ENCODE measurements at places on chromosomes 3 and 15.
A peak's percentile ranks its signal among the peaks of the same experiment; 100 is the strongest.

DNA sequence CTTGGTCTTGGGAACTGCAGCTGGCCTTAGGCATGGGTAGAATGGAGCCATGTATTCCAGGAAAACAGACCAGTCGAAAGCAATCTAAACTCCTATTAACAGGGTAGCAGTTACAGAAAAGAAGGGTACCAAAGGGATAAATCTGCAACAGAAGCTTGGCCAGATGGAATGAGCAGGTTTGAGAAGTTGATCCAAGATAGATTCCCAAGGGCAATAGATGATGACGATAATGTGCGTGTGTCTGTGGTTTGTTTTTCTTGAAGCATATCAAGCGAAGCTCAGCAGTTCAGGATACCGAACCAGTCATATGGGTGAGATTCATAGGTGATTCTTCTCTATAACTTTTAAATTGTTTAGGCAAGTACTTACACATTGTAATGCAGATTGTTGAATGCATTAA, 203.8 kb upstream of the SEMA6D start:
- no peak for DNase-seq

- DNase-seq = no peak
These were observed 6.6 kb upstream of the BTLA start for GRCh38 chr3:112505907-112506306.

DNA sequence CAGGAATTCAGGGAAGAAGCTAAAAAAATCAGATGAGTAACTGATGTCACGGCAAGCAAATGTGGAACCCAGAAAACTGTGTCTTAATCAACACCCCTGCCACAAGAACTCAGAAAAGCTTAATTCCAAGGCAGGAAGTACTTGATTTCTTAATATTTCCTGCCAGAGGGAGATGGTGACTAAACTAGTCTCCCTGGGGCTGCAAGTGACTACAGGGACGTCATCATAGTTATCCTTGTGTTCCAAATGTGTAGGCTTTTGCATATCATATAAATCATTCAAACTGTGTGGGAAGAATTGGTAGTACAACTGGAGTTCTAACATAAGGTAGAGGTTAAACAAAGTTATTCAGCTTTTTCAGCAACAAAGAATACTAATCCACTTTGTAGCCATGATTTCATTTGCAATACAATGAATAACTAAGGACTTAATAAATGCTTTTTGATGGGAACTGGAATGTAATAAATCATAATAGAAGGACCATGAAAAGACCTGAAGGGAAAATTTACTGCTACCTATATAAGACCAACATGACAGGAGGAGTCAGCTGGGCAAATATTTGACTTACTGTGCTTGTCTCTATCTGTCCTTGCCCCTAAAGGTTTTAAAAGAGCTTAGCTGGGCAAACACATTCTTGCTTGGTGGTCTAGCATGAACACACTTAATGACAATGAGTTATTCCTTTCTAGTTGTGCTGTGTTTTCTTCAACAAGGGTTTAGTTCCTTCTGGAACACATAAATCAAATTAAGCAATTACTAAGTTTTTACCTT, 76.0 kb upstream of the NECTIN3 start:
- DNase-seq = peak; percentile 84

GRCh38 chr3:89521328-89521727, 413.9 kb downstream of the EPHA3 start:
- no peak for DNase-seq

DNA sequence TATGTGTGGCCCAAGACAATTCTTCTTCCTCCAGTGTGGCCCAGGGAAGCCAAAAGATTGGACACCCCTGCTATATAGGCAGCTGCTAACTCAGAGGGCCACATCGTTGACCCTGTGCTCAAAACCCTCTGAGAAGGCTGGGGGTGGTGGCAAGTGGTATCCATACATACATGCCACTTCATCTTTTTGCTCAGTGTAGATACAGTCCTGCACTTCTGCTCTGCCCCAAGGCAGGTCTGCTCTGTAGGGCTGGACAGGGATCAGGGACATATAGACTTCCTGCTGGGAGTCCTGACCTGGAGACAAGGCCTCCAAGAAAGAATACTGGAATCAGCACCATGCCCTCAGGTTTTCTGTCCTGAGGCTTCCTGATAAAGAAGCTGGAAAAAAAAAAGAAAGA, 4.5 kb upstream of the HCN4 start:
- no peak for DNase-seq

DNA sequence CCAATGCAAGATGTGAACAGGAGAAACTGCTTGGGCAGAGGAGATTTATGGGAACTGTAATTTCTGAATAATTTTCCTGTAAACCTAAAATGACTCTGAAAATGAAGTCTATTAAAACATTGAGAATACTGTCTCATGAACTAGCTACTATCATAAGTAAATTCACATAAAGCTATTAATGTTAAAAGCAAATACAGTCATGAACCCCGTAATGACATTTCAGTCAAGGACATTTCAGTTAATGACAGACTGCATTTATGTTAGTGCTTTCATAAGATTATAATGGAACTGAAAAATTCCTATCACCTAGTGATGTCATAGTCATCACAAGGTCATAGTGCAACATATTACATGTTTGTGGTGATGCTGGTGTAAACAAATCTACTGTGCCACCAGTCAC, 17.2 kb downstream of the CBLB start:
- no peak for DNase-seq

DNA sequence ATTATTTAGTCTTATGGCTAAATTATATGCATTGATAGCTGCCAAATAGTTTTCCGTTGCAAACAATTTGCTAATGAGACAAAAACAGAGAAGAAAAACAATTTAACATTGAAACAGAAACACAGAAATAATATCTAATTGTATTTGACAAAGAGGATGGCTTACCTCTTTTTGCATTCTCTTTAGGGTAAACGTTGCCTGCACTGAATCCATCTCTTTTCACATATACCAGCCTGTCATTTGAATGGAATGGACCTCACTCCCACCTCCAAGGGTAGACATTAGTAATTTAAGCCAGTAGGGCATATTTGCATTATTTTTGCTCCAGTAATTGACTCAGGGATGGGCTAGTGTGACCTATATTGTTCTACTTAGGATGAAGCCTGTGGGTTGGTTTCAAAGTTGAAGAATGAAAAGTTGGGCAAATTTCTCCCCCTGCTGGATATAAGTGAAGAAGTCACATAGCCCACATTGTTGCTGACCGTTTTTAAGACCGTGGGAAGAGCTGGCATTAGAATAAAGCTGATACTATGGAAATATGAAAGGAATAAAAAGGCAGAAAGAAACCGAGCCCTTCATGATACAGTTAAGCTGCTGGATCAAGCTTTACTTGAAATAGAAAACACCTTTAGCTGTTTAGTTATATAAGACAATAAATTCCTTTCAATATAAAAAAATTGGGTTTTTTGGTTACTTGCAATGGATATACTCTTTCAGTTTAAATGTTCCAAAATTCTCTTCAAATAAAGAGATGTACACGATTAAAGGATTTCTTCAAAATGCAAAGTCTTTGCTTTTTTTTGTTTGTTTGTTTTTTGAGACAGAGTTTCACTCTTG, 26.9 kb downstream of the PIERCE2 start:
- peak; percentile 24 for DNase-seq

DNA sequence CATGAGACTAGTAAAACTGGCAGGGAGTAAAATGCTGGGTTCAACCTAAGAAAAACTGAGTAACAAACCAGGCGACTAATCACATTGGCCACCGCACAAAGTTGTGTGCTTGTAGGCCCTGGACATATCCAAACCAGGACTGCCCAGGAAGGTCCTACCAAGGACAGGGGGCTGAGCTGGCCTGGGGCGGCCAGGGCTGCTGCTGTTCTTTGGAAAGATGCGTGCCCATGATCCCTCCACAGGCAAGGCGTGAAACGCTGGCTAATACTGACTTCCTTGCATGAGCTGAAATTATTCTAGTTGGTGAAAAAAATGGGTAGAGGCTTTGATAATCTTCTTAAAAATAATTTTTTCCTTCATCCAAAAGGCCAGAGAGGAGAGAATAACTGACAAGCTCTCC, 56.9 kb upstream of the ADCY5 start:
- no peak for DNase-seq

GRCh38 chr3:13863382-13863952, 16.4 kb downstream of the WNT7A start:
- DNase-seq = no peak

Measured in SK-N-MC (cell line).